Activated naive CD8-positive, alpha-beta T cell treated with anti-CD3 and anti-CD28 coated beads, Interleukin-2, amount 50 U/mL, for 24 hours (primary cell): ENCODE measurements at places on chromosomes 12 and 14.

GRCh38 chr14:71399057-71399487, 491.8 kb downstream of the PCNX1 start:
- no peak for DNase-seq

- no peak for DNase-seq
Observed at GRCh38 chr14:23483236-23483854, 13.8 kb downstream of the NGDN start.

- DNase-seq, result no peak
Observed at GRCh38 chr12:52772188-52772587, 5.0 kb downstream of the KRT76 start.

- no peak for DNase-seq
Observed at GRCh38 chr12:572532-572899, 90.7 kb downstream of the NINJ2 start.

GRCh38 chr14:90757452-90757851, 58.8 kb downstream of the TTC7B start:
- no peak for DNase-seq

DNA sequence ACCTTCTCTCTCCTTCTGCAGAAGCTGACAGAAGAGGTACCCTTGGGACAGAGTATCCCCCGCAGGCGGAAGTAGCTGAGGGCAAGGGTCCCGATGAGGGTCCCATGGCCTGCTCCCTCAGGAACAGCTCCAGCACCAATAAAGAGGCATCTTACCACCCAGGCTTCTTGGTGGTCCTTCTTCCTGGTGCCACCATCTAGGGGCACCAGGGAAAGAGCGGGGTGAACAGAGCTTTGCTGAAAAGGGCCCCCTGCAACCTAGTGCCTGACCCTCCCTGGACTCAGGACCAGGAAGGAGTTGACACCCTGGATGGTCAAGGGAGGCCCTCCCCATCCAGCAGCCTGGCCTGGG, 591 bp upstream of the IRF9 start:
- DNase-seq, result no peak

DNA sequence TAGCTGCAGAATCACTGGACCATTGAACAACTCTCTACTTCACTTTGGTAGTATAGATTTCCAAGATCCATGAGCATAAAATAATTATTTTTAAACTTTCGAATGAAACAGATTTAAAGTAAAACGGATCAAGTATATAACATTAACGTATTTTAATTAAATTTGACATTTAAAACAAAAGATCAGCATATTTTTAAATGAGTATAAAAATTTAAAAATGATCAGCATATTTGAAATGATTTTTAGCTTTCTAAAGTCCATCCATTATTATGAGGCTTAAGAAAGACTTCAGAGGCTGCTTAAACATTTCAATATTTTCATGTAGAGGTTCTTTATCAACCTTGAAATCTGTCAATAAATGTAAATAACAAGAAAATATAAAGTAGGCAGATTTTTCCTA, 5.2 kb upstream of the USP15 start:
- DNase-seq, result no peak

DNA sequence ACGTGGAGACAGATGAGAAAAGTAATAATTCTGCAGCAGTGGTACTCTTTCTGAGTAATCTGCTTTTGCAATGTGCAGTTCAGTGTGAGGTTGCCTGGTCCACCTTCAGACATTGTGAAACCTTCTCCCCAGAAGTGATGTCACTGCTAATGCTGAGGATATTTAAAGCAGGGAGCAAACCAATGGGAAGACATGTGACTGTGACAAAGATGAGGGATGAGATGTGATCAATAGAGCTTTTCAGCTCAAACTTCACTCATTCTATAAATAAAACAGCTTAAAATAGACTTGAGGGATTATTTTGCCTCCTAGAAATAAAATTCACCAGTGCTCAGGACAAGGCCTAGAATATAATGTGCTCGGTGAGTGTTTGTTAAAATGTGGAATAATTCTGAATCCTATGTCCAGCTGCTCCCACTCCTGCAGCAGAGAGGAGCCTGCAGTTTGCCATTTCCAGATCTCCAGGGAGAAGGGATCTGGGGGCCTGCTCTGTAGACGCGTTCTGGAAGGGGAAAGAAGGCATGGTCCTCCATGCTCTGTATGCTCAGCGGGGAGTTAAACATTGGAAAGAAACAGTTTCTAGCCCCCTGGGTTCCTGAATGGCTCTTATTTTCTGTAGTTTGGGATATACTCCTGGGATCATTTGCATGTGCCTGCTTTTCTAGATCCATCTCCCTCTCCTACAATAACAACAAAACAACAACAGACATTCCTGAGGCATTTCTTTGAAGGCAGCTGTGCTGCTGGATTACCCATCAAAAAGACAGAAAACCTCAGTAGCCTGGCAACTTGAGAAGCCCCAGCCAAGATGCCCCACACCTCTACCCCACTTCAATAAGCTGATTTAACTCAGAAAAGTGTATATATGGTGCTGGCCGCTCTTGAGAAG, 8.9 kb downstream of the SLC7A8 start:
- no peak for DNase-seq

DNA sequence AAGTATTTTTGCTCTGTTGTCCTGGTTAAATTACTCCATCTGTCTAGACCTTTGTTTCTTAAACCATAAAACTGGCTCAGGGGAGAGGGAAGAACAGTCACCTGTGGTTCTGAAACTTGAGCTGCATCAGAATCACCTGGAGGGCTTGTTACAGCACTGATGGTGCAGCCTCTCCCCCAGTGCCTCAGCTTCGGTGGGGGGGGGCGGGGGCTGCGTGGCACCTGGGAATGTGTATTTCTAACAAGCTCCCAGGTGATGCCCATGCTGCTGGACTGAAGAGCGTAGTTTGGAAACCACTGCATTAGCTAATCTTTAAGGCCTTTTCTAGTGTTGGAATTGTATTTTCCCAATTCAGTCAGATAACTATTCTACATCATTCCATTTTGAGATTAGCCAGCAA, 42.7 kb downstream of the GPHB5 start:
- DNase-seq, result no peak

DNA sequence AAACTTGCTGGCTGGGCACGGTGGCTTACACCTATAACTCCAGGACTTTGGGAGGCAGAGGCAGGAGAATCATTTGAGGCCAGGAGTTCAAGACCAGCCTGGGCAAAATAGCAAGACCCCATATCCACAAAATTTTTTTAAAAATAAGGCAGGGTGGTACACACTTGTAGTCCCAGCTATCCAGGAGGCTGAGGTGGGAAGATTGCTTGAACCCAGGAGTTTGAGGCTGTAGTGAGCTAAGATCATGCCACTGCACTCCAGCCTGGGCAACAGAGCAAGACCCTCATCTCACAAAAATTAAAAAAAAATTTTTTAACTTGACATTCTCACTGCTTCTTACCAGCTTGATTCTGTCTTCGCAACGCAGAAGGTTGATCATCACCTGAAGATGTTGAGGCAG, 39.5 kb downstream of the SSH1 start:
- no peak for DNase-seq

DNA sequence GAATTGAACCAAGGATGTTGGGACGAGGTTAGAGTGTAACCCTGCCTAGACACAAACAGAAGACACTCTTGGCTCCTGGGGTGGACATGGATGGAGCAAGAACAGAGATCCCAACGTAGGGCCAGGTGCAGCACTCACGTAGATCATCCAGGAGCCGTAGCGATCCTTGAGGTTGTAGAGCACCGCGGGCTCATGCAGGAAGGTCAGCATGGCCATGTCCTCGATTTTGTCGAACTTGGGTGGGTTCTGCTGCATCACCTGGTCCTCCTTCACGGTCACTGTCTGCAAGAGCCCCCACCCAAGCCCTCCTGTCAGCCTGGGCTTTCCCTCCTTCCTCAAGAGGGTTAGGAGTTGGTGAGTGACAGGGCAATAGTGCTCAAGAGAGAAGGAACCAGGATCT, 2.5 kb downstream of the MYH7 start:
- no peak for DNase-seq

- DNase-seq, result no peak
Observed at GRCh38 chr14:101508196-101508947, 52.9 kb upstream of the DIO3 start.

DNA sequence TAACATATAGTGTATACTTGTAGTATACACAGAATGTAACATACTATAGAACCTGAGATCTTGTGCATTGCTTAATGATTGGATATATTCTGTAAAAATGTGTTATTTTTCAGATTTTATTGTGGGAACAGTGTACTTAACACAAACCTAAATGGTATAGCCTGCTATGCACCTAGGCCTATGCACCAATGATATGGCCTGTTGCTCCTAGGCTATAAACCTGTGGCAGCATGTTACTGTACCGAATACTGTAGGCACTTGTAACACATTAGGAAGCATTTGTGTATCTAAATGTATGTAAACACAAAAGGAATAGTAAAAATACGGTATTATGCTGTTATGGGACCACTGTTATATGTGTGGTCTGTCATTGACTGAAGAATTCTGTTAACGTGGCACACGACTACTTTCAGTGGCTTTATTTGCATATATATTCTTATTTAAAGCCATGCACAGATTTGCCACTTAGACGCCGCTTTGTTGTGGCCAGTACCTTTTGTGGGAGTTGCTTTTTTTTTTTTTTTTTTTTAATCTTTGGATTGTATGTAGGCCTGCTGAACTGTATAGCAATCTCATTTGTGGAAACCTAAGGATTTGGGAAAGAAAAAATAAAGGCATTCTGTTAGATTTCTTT, 7.4 kb downstream of the PAPOLA start:
- no peak for DNase-seq

DNA sequence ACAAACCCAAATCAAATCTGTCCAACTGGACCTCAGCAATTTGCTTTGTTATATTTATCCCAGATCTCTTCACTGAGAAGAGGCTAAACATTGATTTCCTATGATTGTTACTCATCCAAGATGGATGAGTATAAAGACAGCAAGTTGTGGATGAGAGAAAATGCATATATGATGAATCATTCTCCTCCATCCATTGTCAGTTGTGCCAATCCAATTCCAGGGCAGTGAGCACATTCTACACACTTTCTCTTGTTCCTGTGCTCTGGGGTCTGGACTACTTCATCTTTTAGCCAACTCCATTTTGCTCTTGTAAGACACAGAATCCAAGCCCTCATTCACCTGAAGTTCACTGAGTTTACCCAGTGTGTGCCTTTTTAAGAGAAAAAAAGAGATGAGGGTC, 105.7 kb downstream of the GCH1 start:
- no peak for DNase-seq

GRCh38 chr12:119448611-119449131, 114.1 kb downstream of the CCDC60 start:
- no peak for DNase-seq

GRCh38 chr12:23350808-23351207, 598.7 kb downstream of the SOX5 start:
- no peak for DNase-seq

GRCh38 chr14:61090432-61091216, 109.6 kb downstream of the SLC38A6 start:
- no peak for DNase-seq

GRCh38 chr12:5511644-5512600, 80.0 kb downstream of the NTF3 start:
- peak; percentile 23 for DNase-seq

GRCh38 chr12:26032290-26032689, 73.8 kb downstream of the RASSF8 start:
- DNase-seq, result no peak

DNA sequence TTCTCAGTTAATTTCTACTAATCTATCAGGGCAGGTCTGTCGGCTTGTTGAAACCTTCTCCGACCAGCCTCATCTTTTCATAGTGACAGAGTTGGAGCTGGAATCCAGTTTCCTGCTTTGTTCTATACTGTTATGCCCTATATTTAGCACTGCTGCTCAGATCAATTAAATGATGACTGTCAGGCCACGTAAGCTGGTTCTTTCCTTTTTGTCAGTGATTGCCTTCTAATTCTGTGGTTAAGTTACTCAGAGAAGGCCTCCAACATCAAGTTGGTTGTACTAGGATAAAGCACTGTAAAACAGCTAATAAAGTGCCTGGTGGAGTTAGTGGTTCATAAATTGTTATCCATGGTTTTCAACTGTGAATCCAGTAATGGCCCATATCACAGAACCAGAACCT, 22.6 kb downstream of the DERA start:
- DNase-seq, result no peak

DNA sequence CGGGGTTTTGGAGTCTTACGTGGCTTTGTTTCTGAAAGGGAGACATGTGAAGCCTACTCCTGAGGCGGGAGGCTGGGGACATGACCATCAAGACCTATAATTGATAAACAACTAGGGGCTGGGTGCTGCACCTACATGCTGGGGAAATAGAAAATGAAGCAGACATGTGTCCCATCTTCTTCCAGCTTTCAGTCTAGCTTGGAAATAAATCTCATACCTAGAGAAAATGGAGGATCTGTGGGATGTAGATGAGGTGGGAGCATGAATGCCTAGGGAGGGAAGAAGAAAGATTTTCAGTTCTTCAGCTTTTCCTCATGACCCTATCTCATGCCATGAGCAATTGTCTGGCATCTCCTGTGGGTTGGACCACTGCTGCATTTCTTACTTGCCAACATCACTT, 22.1 kb downstream of the EMP1 start:
- DNase-seq, result no peak

DNA sequence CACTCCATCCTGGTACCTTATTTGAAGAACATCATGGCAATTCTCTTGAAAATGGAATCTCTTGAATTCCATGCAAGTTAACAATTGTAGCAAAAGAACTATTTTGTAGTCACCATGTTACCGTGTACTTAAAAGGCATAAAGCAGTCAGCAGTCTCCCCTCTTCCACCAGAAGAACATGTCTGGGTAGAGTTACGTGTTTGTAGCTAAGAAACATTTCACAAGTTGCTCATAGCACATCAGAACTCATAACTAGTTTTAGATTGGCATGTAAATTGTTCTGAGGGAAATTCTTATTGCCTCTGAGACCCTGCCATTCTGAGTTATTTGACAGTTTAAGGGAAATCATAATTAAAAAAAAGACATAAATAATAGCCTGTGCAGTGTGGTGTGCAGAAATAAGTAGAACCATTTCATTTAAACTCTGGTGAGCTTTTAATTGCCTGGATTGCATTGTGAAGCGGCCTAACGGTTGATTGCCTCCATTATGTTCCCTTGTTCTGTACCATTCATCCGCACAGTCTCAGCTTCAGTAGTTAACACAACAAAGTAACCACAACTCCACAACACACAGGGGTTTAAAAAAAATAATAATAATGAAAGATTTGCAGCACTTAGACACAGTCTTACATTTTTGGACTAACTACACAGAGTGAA, 2.6 kb downstream of the LMO3 start:
- DNase-seq, result no peak

DNA sequence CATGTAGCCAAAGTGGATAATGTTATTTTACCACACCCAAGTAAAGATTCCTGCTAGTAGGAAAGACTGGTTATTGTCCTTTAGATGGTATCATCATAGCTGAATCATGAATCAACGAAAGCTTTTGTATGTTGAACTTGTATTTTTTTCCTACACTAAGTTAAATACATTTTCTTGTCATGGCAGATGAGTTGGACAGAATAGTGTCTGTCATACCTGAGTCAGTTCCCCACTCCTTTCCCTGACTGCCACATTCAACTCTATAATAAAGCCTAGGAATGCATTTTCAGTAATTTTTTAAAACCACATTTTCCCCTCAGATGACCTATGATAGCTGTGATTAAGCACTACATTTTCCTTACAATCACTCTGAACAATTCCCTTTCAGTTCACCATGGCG, 9.3 kb upstream of the PTHLH start:
- no peak for DNase-seq
